ENCODE measurements at places on chromosomes 4 and X. TPM values are rescaled to one million over a fixed set of nuclear protein-coding genes. Genes with fewer than 3 reads are reported as not detected.

Gene PABPC4L
- total RNA-seq: not detected

Gene HSFX2
- not detected for total RNA-seq

Gene VEGFD
- total RNA-seq: not detected

Gene TDO2
- 0.18 TPM for total RNA-seq

Gene PIM2
- 213 TPM for total RNA-seq

Gene APOO
- total RNA-seq: 38.5 TPM

Gene ZFP42
- total RNA-seq: not detected

Gene DSPP
- not detected for total RNA-seq

DNA sequence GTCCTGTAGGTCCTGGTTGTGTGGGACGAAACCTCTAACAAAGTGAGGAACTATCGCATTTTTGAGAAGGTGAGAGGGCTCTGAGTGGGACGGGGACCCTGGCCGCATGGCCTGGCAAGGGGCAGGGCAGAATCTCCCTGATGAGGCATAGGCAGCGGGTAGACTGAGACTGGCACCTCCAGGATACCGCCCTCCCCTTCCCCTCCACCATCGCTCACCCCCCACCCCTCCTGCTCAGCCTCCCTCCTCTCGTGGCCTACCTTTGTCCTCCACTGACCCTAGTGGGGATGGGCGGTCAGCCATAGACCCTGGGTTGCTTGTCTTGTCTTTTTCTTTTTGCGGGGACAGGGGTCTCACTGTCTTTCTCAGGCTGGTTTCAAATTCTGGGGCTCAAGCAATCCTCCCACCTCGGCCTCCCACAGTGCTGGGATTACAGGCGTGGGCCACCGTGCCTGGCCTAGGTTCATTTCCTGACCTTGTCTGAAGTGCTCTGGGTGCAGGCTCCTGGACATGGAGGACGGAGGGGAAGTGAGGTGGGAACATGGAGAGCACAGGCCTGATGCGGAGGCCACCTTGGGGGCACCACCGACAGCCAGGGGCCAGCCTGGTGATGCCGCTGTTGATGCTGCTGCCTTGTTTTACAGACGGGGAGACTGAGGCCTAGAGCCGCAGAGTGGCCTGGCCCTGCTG, 10.5 kb upstream of the ADD1 start:
- no peaks in the 10 kb centered on the region for H3K27me3 ChIP-seq
- H3K36me3 ChIP-seq: peaks cover 15% of the 10 kb centered on the region
- peaks cover 32% of the 10 kb centered on the region for H3K4me1 ChIP-seq
- no peak overlapping the region for H3K27ac ChIP-seq
- no peak for DNase-seq
- H3K4me3 ChIP-seq: no peak overlapping the region

- no peak overlapping the region for H3K27ac ChIP-seq
- no peak overlapping the region for H3K4me3 ChIP-seq
- no peaks in the 10 kb centered on the region for H3K36me3 ChIP-seq
- no peak for DNase-seq
Measured at GRCh38 chr4:151537687-151538086, 128.7 kb downstream of the FHIP1A start.

GRCh38 chr4:78520808-78521226, 30.8 kb upstream of the ANXA3 start:
- no peak overlapping the region for H3K27ac ChIP-seq
- H3K4me3 ChIP-seq: no peak overlapping the region
- H3K27me3 ChIP-seq: no peaks in the 10 kb centered on the region
- no peaks in the 10 kb centered on the region for H3K36me3 ChIP-seq

DNA sequence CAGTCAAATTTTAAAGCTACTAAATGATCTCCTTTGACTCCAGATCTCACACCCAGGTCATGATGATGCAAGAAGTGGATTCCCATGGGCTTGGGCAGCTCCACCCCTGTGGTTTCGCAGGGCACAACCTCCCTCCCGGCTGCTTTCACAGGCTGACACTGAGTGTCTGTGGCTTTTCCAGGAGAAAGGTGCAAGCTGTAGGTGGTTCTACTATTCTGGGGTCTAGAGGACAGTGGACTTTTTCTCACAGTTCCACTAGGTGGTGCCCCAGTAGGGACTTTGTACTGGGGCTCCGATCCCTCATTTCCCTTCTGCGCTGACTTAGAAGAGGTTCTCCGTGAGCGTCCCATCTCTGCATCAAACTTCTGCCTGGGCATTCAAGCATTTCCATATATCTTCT, 845.2 kb downstream of the PCDH18 start:
- H3K36me3 ChIP-seq: no peaks in the 10 kb centered on the region
- no peak overlapping the region for H3K4me3 ChIP-seq
- DNase-seq: no peak

- no peak for DNase-seq
- H3K27me3 ChIP-seq: peaks cover 14% of the 10 kb centered on the region
- H3K27ac ChIP-seq: no peak overlapping the region
Measured at GRCh38 chrX:112056476-112056875, 26.1 kb downstream of the TRPC5 start.

- H3K4me3 ChIP-seq: no peak overlapping the region
- no peaks in the 10 kb centered on the region for H3K36me3 ChIP-seq
Measured at GRCh38 chrX:12263211-12263610, 124.9 kb downstream of the FRMPD4 start.

- no peak overlapping the region for H3K4me3 ChIP-seq
- no peak for DNase-seq
- peaks cover 18% of the 10 kb centered on the region for H3K36me3 ChIP-seq
- H3K4me1 ChIP-seq: peaks cover 50% of the 10 kb centered on the region
- H3K27ac ChIP-seq: no peak overlapping the region
Measured at GRCh38 chr4:6938237-6938636, 28.6 kb downstream of the TBC1D14 start.

GRCh38 chr4:67933038-67933437, 30.3 kb downstream of the TMPRSS11A start:
- no peak overlapping the region for H3K4me3 ChIP-seq
- H3K36me3 ChIP-seq: no peaks in the 10 kb centered on the region
- peaks cover 4% of the 10 kb centered on the region for H3K27me3 ChIP-seq
- no peak overlapping the region for H3K27ac ChIP-seq
- H3K4me1 ChIP-seq: no peaks in the 10 kb centered on the region

- H3K4me1 ChIP-seq: peaks cover 49% of the 10 kb centered on the region
- no peak for DNase-seq
- peak overlapping the region; percentile 91 for H3K4me3 ChIP-seq
- no peaks in the 10 kb centered on the region for H3K27me3 ChIP-seq
- H3K36me3 ChIP-seq: peaks cover 36% of the 10 kb centered on the region
Measured at GRCh38 chrX:2692221-2693112, 1.4 kb downstream of the CD99 start.

GRCh38 chr4:132059227-132059626, 1089.9 kb upstream of the PCDH10 start:
- H3K4me1 ChIP-seq: no peaks in the 10 kb centered on the region
- no peak overlapping the region for H3K27ac ChIP-seq
- H3K4me3 ChIP-seq: no peak overlapping the region
- DNase-seq: no peak

DNA sequence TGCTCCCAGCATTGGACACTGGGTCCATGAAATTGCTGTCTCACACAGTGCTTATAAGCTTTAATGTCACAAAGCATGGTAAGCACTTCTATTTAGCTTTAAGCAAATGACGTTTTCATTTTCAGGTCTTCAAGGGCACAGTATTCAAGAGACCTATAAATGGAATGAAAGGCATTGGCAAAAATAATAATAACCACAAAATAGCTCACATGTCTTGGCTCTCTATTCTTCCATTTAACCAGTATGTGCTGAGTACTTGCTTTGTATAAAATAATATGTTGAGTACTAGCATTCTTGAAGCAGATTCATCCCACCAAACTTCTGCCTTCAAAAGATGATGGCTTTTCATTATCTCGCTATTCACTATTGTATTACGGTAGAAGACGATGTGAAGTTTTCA, 203.0 kb downstream of the ADAMTS3 start:
- H3K27me3 ChIP-seq: no peaks in the 10 kb centered on the region
- no peak overlapping the region for H3K4me3 ChIP-seq
- H3K4me1 ChIP-seq: no peaks in the 10 kb centered on the region
- no peak for DNase-seq
- H3K27ac ChIP-seq: no peak overlapping the region
- no peaks in the 10 kb centered on the region for H3K36me3 ChIP-seq

DNA sequence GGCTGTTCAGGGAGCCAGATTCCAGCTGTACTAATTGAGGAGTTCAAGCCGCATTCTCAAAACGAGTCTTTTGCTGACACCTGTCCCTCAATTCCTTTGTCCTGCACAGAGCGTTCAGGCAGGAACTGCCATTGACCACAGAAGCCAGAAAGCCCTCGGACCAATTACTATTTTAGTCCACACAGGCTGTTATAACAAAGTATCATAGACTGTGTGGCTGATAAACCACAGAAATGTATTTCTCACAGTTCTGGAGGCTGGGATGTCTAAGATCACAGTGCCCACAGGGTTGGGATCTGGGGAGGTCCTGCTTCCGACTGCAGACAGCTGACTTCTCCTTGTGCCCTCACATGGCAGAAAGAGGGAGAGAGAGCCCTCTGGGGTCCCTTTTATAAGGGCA, 119.8 kb upstream of the ATP6AP2 start:
- H3K4me3 ChIP-seq: no peak overlapping the region
- no peaks in the 10 kb centered on the region for H3K36me3 ChIP-seq
- H3K27me3 ChIP-seq: no peaks in the 10 kb centered on the region
- H3K4me1 ChIP-seq: peaks cover 5% of the 10 kb centered on the region
- no peak for DNase-seq

- no peaks in the 10 kb centered on the region for H3K4me1 ChIP-seq
- peaks cover 4% of the 10 kb centered on the region for H3K27me3 ChIP-seq
- no peak overlapping the region for H3K27ac ChIP-seq
- H3K4me3 ChIP-seq: peak overlapping the region; percentile 52
- DNase-seq: no peak
- peaks cover 2% of the 10 kb centered on the region for H3K36me3 ChIP-seq
Measured at GRCh38 chrX:2928191-2928582, 952 bp downstream of the ARSD start.

DNA sequence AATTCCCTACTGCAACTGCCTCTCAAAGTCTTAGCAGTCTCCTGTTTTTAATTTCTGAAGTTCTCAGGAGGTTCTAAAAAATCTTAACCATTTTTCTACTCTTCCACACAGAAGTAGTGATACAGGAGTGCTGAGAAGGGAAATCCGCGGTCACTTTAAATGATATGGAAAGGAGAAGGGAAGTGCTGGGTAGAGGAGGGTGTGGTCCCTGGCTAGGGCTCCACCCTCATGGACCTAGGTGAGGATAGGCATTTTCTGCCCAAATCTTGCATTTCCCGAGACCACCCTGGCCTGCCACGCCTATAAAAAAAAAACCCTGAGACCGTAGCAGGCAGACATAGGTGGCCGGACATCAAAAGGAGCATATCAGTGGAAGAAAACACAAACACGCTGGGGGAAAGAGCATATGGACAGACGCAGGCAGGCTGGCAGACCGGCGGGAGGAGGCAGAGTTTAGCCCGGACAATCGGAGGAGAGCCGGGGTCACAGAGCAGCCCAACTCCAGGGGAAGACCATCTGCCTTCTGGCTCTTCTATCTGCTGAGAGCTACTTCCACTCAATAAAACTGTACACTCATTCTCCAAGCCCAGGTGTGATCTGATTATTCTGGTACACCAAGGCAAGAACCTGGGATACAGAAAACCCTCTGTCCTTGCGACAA, 85.7 kb downstream of the POU3F4 start:
- no peaks in the 10 kb centered on the region for H3K27me3 ChIP-seq
- DNase-seq: no peak

DNA sequence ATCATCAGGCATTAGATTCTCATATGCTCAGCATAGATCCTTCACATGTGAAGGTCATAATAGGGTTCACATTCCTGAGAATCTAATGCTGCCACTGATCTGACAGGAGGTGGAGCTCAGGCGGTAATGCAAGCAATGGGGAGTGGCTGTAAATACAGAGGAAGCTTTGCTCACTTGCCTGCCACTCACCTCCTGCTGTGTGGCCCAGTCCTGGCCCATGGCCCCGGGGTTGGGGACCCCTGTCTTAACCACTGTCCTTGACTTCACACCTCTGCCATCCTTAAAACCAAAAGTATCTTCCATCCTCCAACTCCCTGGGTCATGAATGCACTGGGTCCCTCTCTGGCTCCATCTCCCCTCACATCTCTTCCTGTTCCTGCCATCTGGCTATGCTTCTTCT, 129.1 kb downstream of the HMX1 start:
- no peaks in the 10 kb centered on the region for H3K4me1 ChIP-seq
- H3K27me3 ChIP-seq: no peaks in the 10 kb centered on the region
- no peaks in the 10 kb centered on the region for H3K36me3 ChIP-seq
- no peak for DNase-seq

- no peak overlapping the region for H3K27ac ChIP-seq
- peaks cover 3% of the 10 kb centered on the region for H3K27me3 ChIP-seq
- H3K4me1 ChIP-seq: no peaks in the 10 kb centered on the region
- H3K36me3 ChIP-seq: no peaks in the 10 kb centered on the region
- no peak overlapping the region for H3K4me3 ChIP-seq
- no peak for DNase-seq
Measured at GRCh38 chr4:74758551-74759145, 35.7 kb downstream of the BTC start.

DNA sequence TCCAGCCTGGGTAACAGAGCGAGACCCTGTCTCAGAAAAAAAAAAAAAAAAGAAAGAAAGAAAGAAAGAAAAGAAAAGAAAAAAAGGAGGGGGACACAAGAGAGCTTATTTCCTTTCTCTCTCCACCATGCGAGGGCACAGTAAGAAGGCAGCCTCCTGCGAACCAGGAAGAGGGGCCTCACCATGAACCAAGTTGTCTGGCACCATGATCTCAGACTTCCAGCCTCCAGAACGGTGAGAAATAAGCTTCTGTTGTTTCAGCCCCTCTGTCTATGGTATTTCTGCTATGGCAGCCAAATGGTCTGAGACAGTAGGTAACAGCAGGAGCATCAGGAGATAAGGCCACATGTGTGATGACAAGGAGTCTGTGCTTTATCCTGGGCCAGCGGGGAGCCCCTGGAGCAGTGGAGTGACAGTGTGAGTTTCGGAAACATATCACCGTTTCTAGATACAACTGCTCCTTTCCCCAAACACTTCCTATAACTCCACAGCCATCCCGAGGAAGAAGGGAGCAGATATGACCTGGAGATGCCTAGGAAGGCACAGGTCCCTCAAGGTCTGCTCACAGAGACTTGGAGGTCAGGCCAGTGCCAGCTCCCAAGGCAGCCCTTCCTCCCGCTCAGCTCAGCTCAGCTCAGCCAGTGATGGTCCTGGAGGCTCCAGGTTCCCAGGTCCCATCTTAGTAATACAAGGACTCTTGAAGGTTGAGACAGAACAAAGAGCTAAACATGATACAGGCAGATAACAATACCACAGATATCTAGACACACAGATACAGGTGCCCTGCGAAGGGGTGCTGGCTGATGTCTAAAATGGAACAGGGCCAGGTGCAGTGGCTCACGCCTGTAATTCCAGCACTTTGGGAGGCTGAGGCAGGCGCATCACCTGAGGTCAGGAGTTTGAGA, 17.7 kb downstream of the JAKMIP1 start:
- H3K4me3 ChIP-seq: no peak overlapping the region
- H3K27me3 ChIP-seq: peaks cover 23% of the 10 kb centered on the region
- no peak for DNase-seq
- H3K27ac ChIP-seq: no peak overlapping the region

DNA sequence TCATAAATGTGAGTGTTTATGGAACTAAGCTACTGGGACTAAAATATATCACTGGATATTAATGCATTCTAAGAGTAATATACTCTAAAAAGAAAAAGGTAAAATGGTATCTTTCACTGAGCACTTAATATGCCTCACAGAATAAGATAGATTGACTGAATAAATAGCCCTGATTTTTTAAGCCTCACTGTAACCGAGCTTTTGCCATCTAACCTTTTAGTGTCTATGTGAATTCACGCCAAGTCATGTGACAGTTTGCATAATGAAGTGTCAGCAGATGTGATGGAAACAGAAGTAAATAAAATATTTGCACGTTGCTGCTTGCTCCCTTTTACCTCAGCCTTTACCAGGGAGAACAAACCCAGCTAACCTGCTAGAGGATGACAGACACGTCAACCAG, 119.7 kb upstream of the NWD2 start:
- no peaks in the 10 kb centered on the region for H3K36me3 ChIP-seq
- no peaks in the 10 kb centered on the region for H3K4me1 ChIP-seq
- no peak overlapping the region for H3K27ac ChIP-seq
- no peak overlapping the region for H3K4me3 ChIP-seq
- H3K27me3 ChIP-seq: peaks cover 8% of the 10 kb centered on the region
- DNase-seq: no peak

Measured in activated naive CD8-positive, alpha-beta T cell treated with anti-CD3 and anti-CD28 coated beads for 36 hours (primary cell).